PC-9 (cell line): ENCODE measurements at places on chromosomes 12 and 14.

DNA sequence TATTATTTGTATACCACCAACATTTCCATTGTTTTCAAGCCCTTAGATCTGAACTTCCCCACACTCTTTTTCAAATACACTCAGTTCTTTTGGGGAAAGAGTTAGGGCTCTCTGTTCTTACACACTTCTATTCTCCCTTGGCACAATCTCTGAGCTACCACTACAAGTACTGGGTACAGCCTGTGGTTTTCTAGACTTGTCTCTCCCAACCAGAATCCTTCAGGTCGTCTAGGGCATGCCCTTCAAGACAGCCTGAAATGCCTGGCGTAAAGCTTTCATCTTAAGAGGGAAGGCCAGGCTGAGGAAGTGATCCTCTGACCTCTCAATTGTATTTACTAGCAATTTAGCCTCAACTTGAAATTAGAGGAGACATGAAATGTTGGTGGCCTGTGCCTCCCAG lies 1442.0 kb downstream of the AACS start:
- DNase-seq = no peak

GRCh38 chr12:88952562-88952942 lies 372.3 kb upstream of the KITLG start:
- no peak for DNase-seq

DNA sequence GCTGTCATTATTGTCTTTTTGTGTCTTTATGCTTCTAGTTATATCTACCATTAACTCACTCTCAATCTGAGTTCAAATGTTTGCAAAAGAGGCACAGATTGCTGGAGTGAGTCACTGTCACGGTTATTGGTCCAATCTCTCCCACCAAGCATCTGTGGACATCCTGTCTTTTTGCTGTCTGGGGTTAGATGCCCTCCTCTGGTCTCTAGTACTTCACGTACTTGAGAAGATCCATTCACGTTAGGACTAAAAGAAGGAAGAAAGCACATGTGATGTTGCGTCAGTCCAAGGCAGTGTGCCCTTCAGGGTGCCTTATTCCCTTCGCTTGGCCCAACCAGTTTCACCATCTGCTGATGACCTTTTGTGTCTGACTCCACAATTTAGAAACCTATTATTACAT lies 72.3 kb upstream of the STXBP6 start:
- DNase-seq = no peak

GRCh38 chr14:23436327-23437132 lies 1.1 kb upstream of the MYH7 start:
- DNase-seq = no peak

DNA sequence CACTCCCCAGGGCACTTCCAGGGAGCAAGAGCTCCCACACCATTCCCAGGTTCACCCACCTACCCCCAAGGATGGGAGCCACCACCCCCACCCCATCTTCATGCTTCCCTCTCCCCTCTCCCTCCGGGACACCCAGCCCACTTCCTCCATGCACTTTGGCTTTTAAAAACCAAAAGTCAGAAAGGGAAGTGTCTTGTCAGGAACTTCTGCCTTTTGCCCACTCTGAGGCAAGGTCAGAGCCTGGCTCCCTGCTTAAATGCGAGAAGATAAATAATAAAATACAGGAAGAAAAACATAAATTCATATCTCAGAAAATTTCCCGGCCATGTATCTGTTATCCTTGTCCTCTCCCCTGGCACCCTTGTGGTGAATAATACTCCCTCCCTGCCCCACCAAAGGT lies 81.6 kb downstream of the PTGER2 start:
- DNase-seq = no peak

- no peak for DNase-seq
These were observed 367.2 kb upstream of the LMO3 start for GRCh38 chr12:16972923-16973770.

GRCh38 chr12:57849035-57849434 lies 2.5 kb upstream of the CTDSP2 start:
- no peak for DNase-seq

DNA sequence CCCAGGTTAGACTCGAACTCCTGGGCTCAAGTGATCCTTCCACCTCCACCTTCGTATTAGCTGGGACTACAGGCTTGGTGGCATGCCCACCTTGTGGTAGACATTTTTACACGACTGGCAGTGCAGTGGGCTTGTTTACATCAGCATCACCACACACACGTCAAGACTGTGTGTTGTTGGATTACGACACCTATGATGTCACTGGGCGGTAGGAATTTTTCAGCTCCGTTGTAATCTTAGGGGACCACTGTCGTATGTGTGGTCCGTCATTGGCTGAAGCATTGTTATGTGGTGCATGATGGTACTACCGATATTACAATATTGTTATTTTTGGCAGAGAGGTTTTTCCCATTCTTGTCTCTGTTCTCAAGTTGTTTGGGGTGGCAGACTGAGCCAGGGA lies 50.7 kb downstream of the TSPAN9 start:
- DNase-seq = peak; percentile 31

GRCh38 chr14:71354801-71355200 lies 447.5 kb downstream of the PCNX1 start:
- DNase-seq = no peak

- no peak for DNase-seq
These were observed 37.5 kb upstream of the INF2 start for GRCh38 chr14:104651876-104652260.
